ENCODE measurements at places on chromosomes 3 and 15.

DNA sequence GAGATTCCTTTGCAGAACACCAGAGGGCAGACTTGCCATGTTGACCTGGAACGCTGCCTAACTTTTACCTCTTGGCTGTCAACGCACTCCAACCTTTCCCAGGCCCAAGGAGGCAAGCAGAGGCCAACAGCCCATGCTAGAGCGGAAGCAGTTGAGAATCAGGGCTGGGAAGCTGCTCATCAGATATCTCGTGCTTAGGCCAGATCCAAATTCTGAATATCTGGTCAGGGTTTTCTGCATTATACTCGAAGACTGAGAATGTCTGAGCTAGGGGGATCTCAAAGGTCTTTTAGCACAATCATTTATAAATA lies 2.5 kb downstream of the XIRP1 start:
- DNase-seq = peak; percentile 52

DNA sequence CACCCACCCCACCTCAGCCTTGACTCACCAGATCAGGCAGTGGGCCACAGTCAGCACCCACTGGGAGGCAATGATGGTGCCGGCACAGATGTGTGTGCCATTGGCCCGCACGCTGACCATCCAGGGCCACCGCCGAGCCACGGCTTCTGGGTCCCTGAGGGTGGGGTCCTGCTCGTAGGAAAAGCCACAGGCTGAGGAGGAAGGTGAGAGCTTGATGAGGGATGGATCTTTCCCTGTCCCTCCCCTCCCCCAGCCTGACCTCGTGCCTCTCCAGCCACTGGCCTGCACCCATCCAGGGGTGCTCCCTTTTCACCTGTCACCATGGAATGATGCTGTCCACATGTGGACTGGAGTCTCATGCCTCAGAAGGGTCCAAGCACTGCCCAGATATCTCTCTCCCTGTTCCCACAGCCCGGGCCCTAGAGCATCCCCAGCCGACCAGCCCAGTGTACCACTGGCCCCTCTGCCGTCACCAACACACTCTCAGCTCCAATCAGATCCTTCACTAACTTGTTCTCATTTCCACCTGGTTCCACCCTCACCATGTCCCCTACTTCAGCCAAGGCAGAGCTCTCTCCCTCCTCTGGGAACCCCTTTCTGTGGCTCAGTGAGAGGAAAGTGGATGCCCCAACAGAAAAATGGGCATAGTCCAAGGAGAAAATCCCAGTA lies 2.0 kb downstream of the PRSS50 start:
- DNase-seq = no peak

DNA sequence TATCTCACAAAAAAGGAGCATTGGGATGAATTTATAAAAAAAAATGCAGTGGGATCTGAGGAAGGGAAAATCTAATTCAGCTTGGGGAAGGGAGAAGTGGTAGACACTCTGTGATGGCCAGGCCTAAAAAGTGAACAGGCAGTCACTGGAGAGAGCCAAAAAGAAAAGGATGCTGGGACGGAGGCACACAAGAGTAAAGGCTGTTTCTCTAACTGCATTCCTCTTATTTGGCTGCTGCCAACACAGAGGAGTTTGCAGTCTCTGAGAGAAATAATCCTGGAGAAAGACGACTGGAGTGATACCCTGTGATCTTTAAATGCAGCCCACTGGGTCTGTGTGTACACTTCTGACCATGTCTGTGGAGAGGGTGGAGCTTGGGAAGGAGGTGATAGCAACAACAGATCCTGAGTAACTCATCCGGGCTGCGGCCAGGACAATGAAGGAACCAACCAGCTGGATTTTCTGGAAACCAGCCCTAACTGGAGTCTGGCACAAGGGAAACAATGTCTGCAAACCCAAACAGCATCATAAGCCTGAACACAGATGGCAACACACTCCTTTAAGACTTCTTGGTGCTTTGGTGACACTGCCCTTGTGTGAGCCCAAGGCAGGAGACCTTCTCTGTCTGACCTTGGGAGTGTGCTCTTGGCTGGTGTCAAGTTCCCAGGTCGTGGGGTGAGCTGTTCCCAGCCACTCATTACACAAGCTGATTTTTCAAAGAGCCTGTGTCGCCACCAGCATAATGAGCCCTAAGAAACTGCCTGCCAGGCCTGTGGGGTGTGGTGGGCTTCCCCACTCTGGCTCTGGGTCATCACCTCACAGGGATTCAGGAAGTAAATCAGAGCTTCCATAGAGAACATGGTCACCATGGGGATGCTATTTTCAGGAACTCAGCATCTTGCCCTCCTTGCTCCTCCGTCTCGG lies 8.0 kb downstream of the FYCO1 start:
- no peak for DNase-seq

DNA sequence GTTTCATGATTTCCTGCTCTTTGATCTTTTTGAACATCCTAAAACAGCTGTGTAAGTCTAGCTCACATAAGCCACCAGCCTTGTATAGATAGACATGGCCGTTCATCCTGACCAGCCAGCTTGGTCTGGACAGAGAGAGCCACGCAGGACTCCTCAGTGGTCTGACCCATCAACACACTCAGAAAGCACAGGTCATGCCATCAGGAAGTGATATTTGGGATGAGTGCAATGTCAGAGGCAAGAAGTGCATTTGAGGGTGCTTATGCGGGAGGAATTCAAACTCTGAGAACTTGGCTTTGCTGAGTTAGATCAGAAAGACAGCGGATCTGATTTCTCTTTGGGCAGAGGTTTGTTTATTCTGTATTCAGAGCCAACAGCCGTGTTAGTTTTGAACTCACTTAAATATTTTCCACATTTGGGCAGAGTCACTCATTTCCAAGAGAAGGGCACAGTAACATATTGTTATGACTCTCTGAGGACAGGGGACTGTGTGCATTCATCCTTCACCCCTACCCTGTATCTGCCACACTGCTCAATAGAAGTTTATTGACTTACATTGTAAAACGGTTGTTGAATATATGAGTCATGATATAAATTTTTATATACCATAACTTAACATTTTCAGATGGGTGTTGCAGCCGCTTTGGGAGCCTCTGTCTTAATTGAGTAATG lies 225.3 kb upstream of the LYSMD4 start:
- DNase-seq = no peak

GRCh38 chr3:117084739-117085270 lies 375.2 kb downstream of the TUSC7 start:
- no peak for DNase-seq

DNA sequence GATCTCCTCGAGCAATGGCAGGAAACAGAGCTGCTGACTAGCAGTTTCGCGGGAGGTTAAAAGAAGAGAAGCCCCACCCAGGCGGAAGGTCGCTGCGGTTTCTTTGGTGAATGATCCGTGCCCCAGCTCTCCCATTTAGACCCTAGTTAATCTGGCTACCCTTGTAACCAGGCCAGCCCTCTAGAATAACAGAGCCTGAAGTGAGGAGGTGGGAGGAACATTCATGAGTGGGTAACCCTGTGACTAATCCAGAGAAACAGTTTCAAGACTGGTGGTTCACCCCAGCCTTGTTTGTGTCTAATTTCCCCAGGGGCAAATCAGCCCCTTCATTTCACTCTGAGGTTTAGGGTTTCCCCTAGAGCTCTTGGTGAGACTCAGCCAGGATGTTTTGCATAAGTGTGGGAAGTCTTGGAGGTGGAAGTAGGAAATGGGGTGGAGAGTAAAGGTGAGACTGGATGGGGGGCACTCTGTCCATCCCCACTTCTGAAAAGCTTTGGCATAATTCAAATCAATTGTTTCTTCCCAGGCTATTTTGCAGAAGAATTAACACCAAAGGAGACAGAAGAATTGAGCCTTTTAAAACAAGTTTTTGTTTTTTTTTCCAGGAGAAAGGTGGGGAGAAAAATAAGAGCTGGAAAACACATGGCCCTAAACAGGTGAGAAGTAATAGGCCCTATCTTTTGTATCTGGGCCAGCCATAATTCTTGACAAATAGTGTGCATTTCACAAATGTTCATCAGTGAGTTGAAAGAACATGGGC lies 303.1 kb downstream of the RPLP1 start:
- DNase-seq = peak; percentile 79

GRCh38 chr15:87702270-87702669 lies 554.3 kb downstream of the NTRK3 start:
- no peak for DNase-seq

- DNase-seq = no peak
Measured at GRCh38 chr3:169822091-169822490, 9.4 kb upstream of the LRRC34 start.

DNA sequence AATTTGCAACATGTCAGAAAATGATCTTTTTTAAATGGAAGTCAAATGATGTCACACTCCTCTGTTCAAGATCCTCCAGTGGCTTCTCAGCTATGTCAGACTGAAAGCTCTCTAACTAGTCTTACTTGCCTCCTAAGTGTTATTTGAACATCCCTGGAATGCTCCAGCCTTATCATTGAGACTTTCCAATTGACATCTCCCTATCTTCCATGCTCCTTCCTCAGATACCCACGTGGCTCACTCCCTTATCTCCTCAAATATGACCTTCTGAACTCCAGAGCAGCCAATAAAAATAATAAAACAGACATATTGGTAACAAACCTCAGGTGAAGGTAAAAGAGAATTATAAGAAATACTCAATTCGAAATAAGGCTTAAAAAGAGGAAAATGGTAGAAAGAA lies 25.5 kb upstream of the AADAC start:
- no peak for DNase-seq

GRCh38 chr3:15651396-15651795 lies 49.9 kb downstream of the BTD start:
- DNase-seq = no peak

DNA sequence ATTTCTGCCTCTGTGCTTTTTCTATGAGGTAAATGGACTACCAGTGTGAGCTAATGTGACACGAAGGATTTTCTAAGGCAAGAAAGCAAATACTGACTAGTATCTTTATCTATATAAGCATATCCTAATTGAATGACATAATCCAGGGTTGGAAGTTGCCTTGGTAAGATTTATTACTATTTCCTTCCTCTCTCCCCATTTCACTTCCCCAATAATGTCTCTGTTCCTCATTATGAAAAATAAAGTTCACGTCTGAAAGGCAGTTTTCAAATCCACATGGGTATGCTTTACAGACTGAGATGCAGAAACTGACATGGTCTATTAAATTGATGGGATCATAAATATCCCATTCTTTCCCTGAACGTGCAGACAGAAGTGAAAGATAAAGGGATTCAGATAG lies 86.0 kb downstream of the DTWD1 start:
- no peak for DNase-seq

GRCh38 chr3:110679285-110679684 lies 392.3 kb upstream of the NECTIN3 start:
- DNase-seq = no peak

- no peak for DNase-seq
Measured at GRCh38 chr3:58383476-58383875, 50.2 kb downstream of the PDHB start.

DNA sequence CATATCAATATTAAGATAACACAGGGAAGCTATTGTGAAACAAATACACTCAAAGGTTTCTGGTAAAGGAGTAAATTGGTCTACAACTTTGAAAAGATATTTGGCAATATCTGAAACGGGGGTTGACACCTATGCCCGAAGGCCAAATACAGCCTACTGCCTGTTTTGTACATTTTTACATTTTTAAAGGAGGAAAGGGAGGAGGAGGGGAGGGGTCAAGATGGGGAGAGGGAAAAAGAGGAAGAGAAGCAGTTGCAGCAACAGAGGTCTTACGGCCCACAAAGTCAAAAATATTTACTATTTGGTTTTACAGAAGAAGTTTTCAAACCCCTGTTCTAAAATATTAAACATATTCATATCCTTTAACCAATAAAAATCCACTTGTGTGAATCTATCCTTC lies 94.2 kb downstream of the FMN1 start:
- no peak for DNase-seq

- DNase-seq = no peak
Measured at GRCh38 chr3:32245200-32245599, 6.7 kb downstream of the CMTM8 start.

- no peak for DNase-seq
Measured at GRCh38 chr3:183779896-183780465, 45.4 kb downstream of the MAP6D1 start.

GRCh38 chr3:121998030-121998580 lies 23.9 kb downstream of the ILDR1 start:
- DNase-seq = no peak

GRCh38 chr3:53709860-53710674 lies 136.2 kb downstream of the CHDH start:
- DNase-seq = peak; percentile 43

GRCh38 chr3:185629554-185630181 lies 43.6 kb downstream of the SENP2 start:
- no peak for DNase-seq

DNA sequence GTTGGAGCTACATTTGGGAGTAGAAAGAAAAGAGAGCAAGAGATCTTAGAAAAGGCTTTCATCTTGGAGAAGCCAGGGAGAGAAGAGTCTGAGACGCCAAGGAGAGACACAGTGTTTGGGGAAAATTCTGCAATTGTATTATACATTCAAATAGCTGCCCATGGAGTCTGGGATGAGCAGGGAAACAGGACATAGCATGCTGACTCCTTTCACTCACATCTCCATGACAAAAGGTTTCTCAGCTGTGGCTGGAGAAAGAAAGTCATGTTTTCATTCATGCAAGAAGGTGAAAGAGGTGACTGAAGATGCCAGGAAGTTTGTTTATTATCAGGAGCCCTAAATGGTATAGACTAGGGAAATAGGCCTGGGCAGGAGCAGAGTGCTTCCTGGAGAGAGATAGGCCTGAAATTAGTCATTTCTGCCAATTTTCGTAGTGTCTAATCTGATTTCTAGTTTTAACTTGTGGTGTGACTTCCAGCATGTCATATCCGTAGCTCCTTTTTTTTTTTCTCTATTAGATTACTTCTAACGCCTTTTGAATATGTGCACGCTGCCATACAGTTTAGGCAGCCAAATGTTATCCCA lies 34.1 kb downstream of the ACP3 start:
- DNase-seq = no peak

GRCh38 chr15:43954181-43954621 lies 127.4 kb downstream of the WDR76 start:
- no peak for DNase-seq

DNA sequence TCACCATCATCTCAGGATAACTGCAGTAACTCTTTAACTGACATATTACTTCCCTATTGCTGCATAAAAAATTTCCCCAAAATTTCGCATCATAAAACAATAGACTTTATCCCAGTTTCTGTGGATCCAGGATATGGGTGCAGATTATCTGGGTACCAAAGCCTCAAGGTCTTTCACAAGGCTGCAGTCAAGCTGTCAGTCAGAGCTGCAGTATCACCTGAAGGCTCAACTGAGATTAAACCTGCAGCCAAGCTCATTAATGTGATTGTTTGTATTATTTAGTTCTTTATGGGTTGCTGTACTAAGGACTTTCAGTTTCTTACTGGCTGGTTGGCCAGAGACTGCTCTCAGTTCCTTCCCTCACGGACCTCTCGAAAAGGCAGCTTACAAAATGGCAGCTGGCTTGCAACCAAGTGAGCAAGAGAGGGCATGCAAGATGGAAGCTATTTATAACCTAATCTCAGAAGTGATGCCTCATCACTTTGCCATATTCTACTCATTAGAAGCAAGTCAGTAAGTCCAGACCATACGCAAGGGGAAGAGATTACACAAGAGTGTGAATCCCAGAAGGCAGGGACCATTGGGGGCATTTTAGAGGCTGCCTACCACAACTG lies 54.9 kb downstream of the DCUN1D1 start:
- no peak for DNase-seq

All from activated CD4-positive, alpha-beta T cell treated with anti-CD3 and anti-CD28 coated beads for 4 hours (primary cell).